ENCODE measurements at places on chromosomes 16 and 17.

DNA sequence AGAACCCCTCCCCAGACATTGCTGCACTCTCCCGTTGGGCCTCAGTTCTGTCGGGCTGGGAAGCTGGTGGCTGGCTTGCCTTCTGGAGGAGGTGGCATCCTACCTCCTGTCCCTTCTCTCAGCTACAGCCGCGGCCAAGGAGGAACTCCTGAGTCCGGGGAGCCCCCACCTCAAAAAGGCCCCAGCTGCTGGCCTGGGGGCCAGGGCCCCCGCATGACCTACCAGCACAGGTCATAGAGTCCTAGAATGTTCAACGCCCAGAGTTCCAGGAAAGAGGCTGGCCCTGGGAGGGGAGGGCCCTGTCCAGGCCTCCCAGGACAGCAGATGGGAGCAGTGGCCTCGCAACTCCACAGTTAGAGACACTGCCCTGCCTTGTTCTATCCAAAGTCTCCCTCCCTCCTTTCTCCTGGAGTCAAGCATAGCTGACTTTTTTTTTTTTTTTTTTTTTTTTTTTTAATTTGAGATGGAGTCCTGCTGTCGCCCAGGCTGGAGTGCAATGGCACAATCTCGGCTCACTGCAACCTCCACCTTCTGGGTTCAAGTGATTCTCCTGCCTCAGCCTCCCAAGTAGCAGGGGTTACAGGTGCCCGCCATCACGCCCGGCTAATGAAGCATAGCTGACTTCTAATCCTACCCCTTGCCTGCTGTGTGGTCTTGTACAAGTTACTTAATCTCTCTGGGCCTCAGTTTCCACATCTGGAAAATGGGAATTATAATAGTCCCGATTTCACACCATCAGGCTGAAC is 7.1 kb downstream of the CARHSP1 start:
- no peak for DNase-seq

GRCh38 chr16:17518441-17518840 is 47.7 kb upstream of the XYLT1 start:
- DNase-seq: peak; percentile 70

DNA sequence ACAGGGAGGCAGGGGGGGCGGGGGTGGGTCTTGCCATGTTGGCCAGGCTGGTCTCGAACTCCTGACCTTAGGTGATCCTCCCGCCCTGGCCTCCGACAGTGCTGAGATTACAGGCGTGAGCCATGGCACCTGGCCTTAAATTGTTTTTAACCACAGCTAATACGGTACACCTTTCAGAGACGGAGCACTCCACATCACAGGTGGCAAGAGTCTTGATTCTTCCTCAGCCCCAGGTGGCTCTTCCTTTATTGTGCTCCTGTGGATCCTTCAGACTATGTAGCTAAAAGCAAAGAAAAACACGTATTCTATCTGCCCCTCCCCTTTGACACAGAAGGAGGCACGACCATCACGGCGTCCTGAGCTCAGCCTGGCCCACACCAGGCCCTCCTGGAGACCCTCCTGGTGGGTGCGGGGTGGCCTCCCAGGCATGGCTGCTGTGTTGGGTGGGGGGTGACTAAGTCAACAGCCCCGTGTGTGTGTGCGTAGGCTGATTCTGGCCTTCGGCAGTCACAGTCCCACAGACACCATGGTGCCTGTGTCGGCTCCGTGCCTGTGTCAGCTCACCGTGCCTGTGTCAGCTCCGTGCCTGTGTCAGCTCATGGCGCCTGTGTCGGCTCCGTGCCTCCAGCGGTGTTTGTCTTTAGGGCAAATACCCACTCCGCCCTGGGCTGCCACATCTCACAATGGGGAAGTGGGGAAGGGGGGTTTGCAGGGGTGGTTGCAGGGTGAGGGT is 10.8 kb upstream of the SECTM1 start:
- DNase-seq: no peak

- no peak for DNase-seq
These were observed 41.6 kb downstream of the USP10 start for GRCh38 chr16:84741340-84741830.

GRCh38 chr16:78446486-78446885 is 347.0 kb downstream of the WWOX start:
- DNase-seq: no peak

DNA sequence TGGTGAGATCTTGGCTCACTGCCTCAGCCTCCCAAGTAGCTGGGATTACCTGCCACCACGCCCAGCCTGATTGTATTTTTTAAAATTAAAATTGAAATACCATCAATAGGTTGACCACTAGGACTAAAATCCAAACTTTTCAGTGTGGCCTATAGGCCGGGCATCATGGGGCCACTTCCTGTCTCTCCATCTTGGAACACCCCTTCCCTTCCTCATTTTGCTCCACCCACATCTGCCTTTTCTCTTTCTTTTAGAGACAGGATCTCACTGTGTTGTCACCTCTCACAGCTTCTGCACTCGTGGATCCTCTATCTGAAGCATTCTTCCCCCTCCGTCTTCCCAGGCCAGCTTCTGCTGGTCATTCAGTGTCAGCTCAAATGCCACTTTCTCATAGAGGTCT is 57.0 kb downstream of the BMERB1 start:
- DNase-seq: no peak

- no peak for DNase-seq
These were observed 83.5 kb downstream of the VMP1 start for GRCh38 chr17:59790910-59791309.

GRCh38 chr16:65181071-65181561 is 59.3 kb upstream of the CDH11 start:
- no peak for DNase-seq

DNA sequence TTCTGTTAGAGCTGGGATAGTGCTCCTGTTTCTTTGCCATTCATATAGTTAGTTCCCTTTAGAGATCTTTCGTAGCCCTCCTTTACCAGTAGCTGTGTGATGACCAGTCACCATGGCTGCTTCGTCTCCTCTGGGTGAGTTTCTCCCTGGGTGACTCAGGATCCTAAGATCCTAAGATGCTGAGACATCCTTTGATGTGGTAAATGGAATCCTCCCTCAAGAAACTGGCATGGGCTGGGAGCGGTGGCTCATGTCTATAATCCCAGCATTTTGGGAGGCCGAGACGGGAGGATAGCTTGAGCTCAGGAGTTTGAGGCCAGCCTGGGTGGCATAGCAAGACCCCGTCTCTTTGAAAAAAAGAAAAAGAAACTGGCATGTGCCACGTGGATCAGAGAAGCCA is 5.9 kb downstream of the PHAF1 start:
- DNase-seq: peak; percentile 89

DNA sequence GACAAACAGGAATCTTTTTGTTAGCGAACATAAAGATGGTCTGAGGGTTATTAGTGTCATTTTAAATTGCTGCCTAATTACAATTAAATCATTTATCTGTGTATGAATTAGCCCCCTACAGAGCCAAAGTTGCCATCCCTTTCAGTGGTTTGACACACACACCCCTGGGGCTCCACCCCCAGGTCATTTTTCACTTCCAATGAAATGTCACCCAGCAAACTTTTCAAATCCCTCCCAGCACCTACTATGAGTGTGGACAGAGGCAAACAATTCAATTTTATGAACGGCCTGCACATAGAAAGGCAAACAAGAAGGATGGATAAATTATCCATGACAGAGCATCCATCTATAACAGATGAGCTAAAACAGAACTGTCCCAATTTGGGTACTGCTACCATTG is 2.4 kb downstream of the MYH10 start:
- no peak for DNase-seq

DNA sequence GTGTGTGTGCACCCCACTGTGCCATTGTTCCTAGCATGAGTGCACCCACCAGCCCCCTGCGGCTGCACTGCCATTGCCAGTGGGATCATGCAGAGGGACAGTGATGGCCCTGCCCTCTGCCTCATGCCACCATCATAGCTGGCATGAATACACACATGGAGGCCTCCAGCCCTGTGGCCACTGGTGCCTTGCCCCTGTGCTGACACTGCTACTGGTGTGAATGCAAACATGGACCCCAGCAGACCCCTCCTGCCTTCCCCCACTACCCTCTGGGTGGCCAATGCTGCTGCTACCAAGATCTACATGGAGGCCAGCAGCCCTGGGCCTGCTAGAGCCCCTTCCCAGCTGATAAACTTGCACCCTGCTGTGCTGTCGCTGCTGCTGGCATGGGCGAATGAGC is 995.5 kb upstream of the GOT2 start:
- DNase-seq: no peak

DNA sequence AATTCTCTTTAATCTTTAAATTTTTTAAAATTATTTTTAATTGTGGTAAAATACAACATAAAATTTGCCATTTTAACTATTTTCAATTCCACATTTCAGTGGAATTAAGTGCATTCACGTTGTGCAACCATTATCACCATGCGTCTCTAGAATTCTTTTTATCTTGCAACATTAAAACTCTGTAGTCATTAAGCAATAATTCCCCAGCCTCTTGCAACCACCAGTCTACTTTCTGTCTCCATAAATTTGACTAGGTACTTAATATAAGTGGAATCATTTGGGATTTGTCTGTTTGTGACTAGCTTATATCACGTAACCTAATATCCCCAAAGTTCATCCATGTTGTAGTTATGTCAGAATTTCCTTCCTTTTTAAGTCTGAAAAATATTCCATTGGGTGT is 79.1 kb downstream of the TAOK1 start:
- DNase-seq: no peak

- DNase-seq: no peak
These were observed 3.6 kb upstream of the KDM8 start for GRCh38 chr16:27199736-27200135.

DNA sequence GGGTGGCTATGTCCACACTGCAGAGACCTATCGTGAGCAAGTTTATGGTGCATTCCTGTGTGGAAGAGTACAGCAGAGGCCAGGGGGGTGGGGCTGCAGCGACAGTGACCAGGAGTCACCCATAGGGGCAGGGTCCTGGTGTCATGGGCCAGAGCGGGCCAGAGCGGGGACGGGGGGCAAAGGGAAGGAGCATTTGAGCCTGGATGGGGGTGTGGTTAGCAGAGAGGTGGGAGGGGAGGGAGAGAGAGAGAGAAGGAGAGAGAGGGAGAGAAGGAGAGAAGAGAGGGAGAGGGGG is 17.8 kb downstream of the JPH3 start:
- DNase-seq: no peak

- peak; percentile 92 for DNase-seq
These were observed 25.6 kb upstream of the MRPS23 start for GRCh38 chr17:57875290-57876022.

- DNase-seq: no peak
These were observed 1.9 kb downstream of the MNT start for GRCh38 chr17:2398655-2399571.

DNA sequence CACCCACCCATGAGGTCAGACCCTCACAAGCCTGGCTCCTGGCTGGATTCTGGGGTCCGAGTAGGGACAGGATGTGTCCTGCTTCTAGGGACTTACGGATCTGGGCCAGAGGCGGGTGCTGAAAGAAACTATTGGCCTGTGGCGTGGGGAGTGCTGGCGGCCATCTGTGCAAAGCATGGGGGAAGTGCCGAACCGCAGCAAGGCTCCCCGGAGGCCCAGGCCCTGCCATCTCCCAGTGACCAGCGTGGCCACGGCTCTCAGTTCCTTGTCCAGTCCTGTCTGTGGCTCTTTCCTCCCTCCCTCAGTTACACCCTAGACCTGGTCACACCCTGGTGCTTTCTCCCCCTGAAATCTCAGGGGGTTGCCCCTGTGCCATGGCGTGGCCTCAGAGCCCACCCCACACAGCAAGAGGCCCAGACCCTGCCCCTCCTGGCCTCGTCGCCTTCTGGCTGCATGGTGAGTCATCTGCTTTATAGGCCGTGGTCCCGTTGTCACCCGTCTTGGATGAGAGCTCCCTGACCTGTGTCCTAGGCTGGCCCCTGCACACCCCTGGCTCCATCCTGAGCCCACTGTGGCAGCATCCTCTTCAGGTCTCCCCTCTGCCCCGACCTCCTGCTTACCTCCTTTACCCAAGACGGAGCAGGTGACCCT is 54.5 kb downstream of the PRMT7 start:
- DNase-seq: no peak

- no peak for DNase-seq
These were observed 175.3 kb upstream of the FAM20A start for GRCh38 chr17:68776451-68776850.

DNA sequence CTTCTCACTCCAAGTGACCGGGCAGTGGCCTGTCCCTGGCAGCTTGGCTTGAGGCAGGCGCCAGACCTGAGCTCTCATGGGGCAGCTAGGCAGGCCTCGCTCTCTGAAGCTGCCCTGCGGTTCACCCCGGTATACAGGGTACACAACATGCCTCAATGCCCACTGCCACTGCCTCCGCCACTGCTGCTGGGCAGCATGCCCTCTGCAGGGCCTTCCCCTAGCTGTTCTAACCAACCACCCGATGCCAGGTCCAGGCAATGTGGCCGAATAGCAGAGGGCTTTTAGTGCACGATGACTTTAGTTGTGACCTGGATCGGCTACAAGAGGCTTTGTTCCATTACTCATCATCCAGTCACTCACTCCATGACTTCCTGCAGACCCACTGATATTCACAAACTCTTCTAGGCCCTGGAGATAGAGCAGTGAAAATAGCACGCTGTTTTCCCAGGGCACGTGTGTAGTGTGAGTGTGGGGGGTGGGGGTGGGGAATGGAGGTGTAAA is 19.7 kb downstream of the CDC42EP4 start:
- DNase-seq: no peak

GRCh38 chr16:66150698-66151482 is 215.6 kb upstream of the CDH5 start:
- DNase-seq: no peak

DNA sequence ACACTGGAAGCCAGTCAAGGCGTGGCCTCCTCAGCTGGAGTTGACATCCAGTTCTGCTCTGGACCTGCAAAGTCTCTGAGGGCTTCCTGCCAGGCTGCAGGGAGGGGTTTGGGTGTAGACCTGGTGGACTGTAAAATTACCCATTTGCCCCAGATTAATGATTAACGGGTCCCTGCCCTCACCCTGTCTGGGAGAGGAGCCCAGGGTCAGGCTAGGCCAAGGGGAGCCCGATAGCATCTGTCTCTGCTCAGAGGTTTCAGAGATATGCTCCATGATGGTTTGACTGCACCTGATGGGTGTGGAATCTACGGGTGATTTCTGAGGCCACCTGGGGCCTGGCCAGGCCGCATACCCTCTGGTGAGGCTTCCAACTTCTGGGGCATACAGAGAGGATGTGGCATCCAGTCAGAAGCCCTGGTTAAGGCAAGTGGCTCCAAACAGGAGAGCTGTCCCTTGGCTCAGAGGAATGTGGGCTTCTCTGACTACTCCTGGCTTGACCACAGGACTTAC is 11.2 kb downstream of the PPY start:
- DNase-seq: no peak
